Activated naive CD4-positive, alpha-beta T cell treated with anti-CD3 and anti-CD28 coated beads, Interleukin-2, amount 50 U/mL, for 72 hours (primary cell): ENCODE measurements at places on chromosomes 3 and 15.

- DNase-seq, result no peak
These were observed 212.5 kb upstream of the GADL1 start for GRCh38 chr3:31106912-31107311.

GRCh38 chr3:57911593-57911992, 96.6 kb upstream of the FLNB start:
- no peak for DNase-seq

- no peak for DNase-seq
These were observed 94.0 kb upstream of the THBS1 start for GRCh38 chr15:39486621-39487457.

DNA sequence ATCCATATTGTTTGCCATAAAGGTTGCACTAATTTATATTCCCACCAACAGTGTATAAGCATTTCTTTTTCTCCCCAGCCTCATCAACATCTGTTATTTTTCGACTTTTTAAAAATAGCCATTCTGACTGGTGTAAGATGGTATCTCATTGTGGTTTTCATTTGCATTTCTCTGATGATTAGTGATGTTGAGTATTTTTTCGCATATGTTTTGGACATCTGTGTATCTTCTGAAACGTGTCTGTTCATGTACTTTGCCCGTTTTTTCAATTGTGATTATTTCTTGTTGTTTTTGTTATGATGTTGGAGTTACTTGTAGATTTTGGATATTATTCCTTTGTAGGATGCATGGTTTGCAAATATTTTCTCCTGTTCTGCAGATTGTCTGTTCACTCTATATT, 46.5 kb downstream of the TP63 start:
- no peak for DNase-seq

GRCh38 chr15:29569533-29570092, 252.7 kb downstream of the TJP1 start:
- no peak for DNase-seq

GRCh38 chr3:101943029-101943428, 93.7 kb downstream of the NFKBIZ start:
- DNase-seq, result no peak

- no peak for DNase-seq
These were observed 221.8 kb downstream of the TPRG1 start for GRCh38 chr3:189393598-189393997.

- no peak for DNase-seq
These were observed 135.0 kb upstream of the PRR20G start for GRCh38 chr3:127422663-127423375.

GRCh38 chr3:114033721-114034120, 22.6 kb downstream of the CCDC191 start:
- no peak for DNase-seq

- peak; percentile 12 for DNase-seq
These were observed 45.2 kb downstream of the GASK1A start for GRCh38 chr3:43024181-43024885.

DNA sequence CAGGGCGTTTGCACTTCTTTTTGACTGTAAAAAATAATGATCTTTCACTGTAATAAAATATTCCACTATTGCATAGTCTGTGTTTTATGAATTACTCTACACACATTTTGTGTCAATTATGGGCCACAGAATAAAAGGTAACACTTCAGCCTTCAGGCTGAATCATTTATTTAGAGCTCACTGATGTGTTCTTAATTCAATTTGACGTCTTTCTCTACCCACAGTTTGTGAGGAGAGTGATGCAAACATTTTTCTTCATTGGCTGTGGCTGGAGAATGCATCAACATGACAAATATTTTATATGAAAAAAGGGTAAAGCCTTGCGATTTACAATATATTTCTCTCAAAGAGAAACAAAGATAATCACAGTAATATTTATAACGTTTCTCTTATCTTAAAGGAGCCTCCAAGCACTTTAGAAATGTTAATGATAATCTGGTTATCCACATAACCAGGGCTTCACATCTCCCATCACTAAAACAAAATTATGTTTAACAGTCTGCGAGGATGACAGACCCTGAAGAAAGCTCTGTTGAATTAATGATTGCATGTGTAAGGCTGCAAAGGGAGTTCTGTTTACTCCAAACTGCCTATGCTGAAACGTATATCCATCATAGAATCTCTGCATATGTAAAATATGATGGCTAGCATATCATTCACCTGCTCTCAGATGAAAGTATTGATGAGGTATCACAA, 951.3 kb downstream of the ZPLD1 start:
- DNase-seq, result no peak

- no peak for DNase-seq
These were observed 75.5 kb downstream of the ZBTB20 start for GRCh38 chr3:115071601-115072000.

DNA sequence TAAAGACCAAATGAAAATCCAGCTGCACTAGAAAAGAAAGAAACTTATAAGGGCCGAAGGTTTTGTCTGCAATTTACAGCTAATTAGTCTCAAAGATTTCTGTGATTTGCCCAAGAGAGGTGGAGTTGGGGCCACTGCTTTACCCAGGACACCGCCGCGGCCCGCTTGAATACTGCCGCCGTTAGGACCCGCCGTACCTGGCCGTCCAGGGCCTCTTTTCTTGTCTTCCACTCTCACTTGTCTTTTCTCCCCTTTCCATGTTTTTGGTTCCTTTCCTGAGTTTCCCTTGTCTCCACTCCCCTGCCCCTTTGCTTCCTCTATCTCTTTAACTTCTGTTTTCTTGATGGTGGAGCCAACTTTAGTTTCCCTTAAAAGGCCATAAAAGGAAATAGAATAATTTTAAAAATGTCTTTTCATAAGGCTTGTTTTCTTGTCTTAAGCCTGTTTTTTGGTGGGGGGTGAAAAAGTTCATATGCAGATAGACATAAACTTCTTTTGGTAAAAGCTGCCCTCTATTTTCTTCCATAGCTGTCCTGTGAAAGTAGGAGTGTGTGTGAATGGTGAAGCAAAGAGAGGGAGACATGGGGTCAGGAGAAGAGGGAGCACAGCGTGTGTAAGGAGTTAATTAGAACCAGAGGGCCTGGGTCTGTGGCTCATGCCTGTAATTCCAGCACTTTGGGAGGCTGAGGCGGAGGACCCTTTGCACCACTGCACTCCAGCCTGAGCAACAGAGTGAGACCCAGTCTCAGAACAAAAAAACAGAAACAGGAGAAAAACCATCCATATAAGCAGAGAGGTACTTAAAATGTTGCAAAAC, 16.0 kb upstream of the CCNL1 start:
- no peak for DNase-seq

DNA sequence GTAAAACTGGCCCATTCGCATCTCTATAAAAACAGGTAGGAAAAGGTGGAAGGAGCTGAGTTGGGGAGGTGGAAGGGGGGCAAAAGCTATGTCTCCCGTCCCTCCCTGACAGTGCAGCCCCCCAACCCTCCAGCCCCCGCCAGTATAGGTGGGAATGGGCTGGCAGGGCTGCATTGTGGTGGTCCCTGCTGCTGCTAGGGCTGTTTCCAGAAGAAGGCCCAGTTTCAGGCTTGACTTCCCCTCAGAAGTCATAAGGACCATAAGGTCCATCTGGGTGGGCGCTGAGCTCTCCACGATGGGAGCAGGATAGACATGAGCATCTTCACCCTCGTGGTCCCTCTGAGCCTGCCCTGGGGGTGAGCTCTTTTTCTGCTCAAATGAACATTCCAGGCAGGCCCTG, 44.2 kb downstream of the APBA2 start:
- DNase-seq, result no peak

- no peak for DNase-seq
These were observed 353.9 kb upstream of the LMCD1 start for GRCh38 chr3:8147711-8148110.

DNA sequence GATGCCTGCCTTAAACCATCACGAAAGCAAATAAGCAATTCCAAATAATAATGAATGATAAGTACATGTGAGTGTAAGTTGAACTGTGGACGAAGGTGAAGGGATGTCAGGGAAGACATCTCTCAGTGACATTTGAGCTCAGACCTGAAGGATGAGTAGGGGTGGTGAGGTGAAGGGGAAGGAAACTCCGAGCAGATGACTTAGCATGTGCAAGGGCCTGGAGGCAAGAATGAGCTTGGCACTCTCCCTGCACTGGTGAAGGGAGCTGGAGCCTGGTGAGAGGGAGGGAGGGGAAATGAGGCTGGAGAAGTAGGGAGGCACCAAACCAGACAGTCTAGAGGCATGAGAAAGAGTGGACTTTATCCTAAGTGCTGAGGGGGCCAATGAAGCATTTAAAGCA, 84.3 kb downstream of the MTHFS start:
- no peak for DNase-seq

DNA sequence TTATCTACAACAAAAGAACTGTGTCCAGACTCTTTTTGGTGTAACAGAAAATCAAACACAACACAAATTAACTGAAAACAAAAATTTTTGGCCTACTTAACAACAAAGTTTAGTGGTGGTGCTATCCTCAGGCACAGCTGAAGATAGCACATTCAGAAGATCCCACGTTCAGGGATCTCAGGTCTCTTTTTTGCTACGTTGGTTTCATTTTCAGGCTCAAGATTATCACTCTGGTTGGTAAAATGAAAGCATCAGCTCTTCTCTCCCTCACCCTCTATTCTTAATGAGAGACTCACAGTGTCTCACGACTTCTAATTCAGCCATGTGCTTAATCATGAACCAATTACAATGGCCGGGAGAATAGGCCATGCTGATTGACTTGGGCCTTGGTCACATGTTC, 146.9 kb upstream of the PTPRG start:
- no peak for DNase-seq

DNA sequence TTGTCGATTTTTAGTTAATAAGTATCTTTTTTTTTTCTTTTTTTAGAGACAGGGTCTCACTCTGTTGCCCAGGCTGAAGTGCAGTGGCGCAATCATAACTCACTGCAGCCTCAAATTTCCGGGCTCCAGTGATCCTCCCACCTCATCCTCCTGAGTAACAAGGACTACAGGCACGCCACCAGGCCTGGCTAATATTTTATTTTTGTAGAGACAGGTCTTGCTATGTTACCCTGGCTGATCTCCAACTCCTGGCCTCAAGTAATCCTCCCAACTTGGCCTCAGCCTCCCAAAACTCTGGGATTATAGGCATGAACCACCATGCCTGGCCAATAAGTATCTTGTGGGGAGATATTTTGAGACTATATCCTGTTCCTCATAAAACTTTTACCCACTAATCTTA, 29.4 kb upstream of the ARID3B start:
- no peak for DNase-seq

GRCh38 chr3:32883817-32884216, 66.0 kb downstream of the TRIM71 start:
- no peak for DNase-seq

- DNase-seq, result no peak
These were observed 54.9 kb downstream of the FRMD4B start for GRCh38 chr3:69330891-69331400.

DNA sequence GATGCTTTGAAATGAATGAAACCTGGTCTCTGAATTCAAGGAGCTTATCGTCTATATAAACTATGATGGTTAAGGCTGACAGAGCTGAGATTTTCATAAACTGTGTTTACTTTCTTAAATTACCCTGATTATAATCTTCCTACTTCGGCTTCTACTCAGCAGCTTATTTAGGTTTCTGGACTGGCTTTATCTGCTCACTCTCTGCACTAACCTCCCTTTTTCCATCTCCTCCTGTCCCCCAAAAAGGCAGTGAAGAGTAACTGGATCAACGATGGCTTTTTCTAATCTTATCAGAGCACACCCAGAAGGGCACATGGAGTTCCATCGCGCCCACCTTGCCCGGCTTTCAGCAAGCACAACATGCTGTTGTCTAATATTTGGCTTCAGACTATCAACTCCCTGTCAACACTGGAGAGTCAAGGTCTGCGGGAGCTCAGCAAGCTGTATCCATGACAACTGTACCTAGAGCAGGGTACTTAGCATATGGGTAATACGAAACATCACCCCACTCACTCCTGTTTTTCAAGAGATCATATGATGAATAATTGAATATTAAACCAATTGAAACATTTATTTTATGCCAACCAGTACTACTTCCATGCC, 417.3 kb downstream of the GABRB3 start:
- no peak for DNase-seq

DNA sequence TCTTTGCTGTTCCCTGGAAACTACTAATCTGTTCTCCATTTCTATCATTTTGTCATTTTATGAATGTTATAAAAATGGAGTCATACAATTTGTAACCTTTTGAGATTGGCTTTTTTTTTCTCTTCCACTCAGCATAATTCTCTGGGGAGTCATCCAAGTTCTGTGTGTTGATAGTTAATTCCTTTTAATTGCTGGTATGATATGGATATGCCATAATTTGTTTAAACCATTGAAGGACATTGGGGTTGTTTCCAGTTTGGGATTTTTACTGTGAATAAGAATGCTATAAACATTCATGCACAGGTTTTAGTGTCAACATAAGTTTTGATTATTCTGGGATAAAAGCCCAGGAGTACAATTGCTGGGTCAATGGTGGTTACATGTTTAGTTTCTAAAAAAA, 279.4 kb downstream of the WNT5A start:
- no peak for DNase-seq

GRCh38 chr3:9390265-9390888, 7.0 kb upstream of the SETD5 start:
- no peak for DNase-seq

DNA sequence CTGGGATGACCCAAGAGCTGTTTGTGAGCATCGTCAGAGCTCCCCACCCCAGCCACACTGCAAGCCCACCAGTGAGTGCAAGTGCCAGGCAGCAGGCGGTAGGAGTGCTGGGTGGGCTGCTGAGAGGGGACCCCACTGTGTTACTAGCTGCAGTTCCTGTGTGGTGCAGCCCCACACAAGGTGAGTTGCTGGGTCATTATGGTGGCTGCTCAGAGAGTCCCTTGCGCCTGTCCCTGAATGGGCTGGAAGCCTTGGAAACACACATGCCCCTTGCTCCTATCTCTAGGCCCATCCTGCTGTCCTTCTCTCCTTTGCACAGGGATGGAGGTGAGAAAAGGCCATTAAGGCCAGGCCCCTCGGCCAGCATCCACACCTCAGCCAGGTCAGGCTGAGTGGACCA, 83.7 kb downstream of the SEC22A start:
- no peak for DNase-seq
